ENCODE measurements at places on chromosomes 6 and 20.

- peak; percentile 2 for DNase-seq
These were observed 296 bp downstream of the DZANK1 start for GRCh38 chr20:18466574-18466893.

DNA sequence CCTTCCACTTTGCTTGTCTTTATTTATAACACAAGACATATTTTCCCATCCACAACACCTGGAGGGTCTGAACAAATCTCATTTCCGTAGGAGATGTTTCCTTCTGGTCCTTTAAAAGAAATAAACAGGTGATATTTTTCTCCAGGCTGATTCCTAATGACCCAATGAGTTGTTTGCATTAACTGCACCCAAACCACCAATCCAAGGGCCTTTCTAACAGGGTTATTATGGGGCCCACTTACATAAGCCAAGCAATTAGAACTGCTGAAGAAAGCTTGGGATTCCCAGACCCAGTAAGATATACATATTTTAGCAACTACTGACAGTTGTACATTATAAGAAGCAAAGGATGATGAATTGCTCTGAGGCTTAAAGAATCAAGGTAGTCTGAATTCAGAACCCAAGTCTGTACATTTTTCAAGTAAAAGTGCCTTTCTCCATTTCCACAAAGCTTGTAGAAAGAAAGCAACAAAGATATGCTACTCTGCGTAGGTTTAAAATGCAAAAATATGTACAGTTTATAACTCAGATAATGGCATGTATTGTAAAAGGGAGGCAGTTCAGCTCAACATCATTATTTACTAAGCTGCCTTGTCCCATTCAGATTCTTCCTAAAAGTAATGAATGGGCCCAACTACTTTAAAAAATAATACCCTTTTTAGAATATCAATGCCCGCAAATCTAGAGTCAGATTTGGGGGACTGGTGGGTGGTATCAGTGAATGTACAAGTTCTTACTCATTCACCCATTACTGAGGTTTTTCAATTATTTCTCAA, 120.0 kb downstream of the DST start:
- no peak for DNase-seq

- no peak for DNase-seq
These were observed 396.5 kb downstream of the RNGTT start for GRCh38 chr6:88566746-88567534.

DNA sequence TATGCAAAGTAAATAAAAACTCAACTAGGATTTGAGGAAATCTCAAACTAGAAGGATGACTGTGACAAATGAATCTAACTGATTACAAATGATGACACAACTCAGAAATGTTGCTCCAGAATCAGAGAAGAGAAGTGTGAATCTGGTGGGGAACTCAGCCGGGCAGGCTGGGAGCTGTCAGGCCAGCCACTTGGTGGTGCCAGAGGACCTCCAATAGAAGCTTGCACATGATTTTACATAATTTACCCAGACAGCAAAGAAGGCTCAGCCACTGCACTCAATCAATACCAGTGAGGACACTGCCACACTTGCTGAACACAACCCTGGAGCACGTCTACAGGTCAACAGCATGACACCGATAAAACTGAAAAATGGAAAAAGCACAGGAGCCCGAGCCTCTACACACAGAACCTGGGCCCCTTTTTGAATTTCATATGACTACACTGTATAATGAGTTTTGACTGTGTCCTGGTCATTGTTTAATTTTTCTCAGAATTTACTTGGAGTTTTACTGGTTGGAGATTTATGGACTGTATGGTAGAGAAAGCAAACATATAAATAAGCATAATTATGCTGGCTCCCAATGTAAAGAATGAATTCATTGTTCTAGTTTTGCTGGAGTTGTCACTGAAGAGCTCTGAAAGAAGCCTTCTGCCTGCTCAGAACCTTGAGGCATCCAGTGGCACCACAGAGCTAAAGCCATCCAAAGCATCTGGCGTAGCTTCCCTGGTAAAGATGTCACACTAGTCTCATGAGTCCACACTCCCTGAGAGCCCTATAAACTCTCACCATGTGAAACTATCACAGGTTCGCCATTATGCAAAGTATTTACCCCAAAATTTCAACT, 296.5 kb downstream of the THBS2 start:
- no peak for DNase-seq

DNA sequence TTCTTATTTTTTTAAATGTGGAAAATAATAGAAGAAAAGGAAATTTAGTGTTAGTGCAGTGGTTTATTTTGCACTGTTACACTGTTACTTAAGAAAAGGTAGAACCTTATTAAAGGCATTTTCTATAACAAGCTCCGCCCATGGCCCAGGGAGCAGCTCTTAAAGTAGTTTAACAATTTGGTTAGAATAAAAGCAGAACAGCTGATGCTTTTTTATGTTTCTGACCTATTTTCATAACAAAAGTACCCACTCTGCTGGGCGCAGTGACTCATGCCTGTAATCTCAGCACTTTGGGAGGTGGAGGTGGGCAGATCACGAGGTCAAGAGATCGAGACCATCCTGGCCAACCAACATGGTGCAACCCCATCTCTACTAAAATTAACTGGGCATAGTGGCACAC, 32.6 kb downstream of the DSTN start:
- DNase-seq, result no peak

- no peak for DNase-seq
These were observed 49.9 kb upstream of the TMEM30A start for GRCh38 chr6:75334266-75335040.

DNA sequence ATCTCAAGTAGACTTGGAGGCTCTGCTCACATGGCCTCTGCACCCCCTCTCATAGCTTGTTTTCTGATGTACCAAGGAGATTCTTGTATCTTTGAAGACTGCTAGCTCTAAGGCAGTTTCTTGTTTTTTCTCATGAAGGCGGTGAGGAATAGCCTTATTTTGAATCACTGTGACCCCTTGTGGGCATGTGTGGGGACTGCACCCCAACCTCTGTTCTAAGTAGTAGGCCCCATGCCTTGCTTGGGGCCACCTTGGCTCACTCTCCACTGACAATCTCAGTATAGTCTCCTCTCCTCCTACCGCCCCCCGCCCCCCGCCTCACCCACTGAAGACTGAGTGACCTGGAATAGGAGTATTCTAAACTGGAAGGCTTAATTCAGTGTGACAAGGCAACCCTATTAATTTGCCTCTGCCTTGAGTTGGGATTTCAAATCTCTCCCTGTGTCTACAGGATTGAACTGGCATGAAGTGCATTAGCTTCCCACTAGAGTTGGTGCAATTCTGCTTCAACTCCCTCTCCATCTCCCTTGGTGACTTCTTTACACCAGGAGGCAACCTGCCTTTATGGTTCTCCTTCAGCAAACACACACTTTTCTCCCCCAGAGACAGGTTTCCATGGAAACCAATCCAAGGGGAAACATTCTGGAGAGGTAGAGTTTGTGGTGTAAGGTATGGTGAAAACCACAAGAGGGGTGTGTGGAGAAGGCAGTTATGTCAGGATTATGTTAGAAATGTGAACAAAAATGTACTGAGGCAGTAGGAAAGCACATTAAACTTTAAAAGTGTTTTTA, 75.4 kb upstream of the ECI2 start:
- peak; percentile 37 for DNase-seq

DNA sequence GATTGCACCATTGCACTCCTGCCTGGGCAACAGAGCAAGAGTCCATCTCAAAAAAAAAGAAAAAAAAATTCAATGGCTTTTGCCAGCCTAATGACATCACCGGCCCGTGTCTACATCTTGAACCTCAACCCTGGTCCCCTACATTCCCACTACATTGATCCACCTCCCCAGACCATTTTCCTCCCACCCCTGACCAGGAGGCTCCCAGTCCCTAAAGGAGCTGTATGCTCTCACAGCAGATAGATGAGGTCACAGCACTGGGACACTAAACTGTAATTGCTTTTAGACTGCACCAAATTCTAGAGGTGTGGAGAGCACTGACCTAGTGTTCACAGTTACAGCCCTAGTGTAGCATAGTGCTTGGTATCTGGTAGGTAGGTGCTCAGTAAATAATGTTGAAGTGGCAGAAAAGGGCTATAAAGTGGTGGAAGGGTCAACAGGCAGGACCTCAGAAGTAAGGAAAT, 10.7 kb downstream of the TGIF2 start:
- DNase-seq, result no peak

DNA sequence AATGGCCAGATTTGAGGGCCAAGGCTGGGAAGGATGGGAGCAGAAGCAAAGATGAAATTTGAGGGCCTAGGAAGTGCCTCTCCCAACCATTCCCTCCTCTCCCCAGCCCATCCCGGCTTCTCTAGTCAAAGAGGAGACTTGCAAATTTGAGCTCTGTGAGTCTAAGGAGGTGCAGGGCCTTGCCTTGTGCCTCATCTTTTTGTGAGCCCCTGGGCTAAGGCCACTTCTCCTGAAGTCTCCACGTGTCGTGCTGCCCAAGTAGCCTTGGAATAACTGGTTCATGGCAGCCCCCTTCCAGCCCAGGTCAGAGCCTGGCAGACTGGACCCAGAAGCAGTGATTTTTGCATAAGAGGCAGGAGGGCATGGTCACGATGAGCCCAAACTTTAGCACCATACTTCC, 6.7 kb downstream of the PTGIS start:
- no peak for DNase-seq

- DNase-seq, result no peak
These were observed 376.6 kb downstream of the GRIK2 start for GRCh38 chr6:101770116-101770515.

DNA sequence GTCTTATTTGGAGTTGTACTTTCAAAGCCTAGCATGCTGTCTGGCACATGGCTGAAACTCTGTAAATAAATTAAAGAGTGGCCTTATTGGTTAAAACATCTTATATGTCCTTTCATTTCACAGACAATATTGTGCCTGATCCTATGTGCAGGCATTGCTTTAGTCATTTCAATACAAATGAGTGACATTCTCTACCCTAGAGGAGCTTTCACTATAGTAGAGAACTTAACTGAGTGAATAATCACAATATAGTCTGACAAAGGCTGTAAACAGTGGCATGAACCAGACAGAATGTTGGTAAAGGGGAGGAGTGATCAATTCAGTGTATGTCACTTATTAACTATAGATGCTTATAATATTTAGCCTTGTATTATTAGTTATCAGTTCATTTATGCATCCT, 481.8 kb downstream of the TFAP2B start:
- no peak for DNase-seq

- no peak for DNase-seq
These were observed 19.5 kb downstream of the PHACTR2 start for GRCh38 chr6:143697076-143697800.

DNA sequence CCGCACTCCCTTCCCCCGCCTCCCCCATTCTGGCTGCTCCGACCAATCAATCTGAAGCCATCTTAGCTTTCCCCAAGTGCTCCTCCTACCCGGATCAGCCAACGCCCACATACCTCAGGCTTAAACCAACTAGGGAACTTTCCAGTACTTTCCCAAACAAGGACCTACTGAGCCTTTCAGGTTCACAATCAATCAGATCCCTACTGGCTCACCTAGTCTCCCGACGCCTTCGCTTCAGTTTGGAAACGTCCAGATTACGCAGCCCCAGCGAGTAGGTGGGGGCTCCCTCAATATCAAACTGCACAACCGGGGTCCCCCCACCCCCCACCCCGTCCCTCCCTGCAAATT, 432 bp downstream of the HSPA1L start:
- no peak for DNase-seq

DNA sequence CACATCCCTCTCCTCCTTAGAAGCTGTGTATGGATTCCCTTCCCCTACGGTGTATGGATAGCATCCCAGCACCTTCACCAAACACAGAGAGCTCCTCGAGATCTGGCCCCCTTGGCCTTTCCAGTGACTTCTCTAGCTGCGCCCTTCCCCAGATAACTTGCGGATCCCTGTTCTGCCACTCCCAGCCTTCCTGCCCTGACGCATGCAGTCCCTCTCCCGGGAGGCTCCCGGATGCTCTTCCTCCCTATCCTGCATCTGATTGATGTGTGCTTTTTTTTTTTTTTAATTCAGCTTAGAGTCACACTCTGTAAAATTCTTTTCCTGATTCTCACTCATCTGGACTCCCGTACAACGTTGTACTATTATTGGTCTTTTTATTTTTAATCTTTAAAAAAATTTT, 44.8 kb downstream of the GCNT2 start:
- DNase-seq, result no peak

- no peak for DNase-seq
These were observed 693 bp upstream of the SLC29A1 start for GRCh38 chr6:44222486-44223318.

DNA sequence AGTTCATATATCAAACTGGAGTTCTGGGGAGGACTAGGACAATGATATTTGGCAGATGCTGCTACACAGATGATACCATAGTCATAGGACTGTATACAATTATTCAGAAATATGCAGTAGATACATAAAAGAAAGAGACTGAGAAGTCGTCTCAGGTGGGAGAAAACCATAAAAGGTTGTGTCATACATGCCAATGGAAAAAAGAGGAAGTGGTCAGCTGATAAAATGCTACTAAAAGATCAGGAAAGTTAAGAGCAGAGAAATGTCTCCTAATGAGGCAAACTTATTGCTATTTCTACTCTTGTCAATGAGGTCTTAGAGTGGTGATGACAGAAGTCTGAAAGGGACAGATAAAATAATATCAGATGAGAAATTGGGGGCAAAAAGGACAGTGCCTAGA, 407.6 kb downstream of the COL12A1 start:
- no peak for DNase-seq

- no peak for DNase-seq
These were observed 582.2 kb upstream of the FLRT3 start for GRCh38 chr20:14919501-14920081.

DNA sequence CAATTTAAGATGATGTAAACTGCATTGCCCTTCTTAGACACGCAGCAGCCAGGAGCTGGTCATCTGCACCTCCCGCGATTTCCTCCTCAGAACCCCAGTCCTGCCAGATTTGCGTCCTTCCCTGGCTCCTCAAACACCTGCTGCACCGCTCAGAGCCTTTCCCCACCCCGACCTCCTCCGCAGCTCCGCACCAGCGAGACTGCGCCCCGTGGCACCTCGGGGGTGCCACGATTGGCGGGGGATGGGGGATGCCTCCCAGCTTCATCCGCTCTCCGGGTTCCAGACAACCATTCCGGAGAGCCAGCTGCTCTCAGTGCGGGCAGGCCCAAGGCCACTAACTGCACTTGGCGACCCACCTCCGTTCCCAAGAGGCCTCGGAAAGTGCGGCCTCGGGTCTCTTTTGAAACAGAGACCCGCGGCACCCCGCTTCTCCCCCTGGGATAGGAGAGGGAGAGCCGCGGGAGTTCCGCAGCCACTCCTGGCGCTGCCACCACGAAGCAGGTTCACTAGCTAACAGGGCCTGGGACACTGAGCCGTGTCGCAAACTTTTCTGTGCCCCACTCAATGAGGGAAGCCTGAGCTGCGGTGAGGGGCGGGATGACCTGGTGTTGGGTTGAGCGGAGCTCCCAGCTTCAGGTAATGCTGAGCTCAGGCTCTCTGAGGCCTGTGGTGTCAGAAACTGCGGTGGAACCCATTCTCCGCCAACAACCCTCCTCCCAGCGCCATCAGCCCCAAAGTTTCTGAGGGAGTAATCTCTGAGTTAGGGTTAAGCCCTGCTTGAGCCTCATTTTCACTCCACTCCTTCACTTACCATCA, 7.3 kb upstream of the TFAP2A start:
- DNase-seq, result no peak

GRCh38 chr6:219019-219570, 73.2 kb upstream of the DUSP22 start:
- DNase-seq, result no peak

- DNase-seq, result no peak
These were observed 1.8 kb downstream of the NKX2-2 start for GRCh38 chr20:21511850-21512633.

- DNase-seq, result no peak
These were observed 87.5 kb downstream of the MDN1 start for GRCh38 chr6:89731924-89732567.
